Ureter (tissue), 1 donor: ENCODE measurements at places on chromosomes 5 and 9.

DNA sequence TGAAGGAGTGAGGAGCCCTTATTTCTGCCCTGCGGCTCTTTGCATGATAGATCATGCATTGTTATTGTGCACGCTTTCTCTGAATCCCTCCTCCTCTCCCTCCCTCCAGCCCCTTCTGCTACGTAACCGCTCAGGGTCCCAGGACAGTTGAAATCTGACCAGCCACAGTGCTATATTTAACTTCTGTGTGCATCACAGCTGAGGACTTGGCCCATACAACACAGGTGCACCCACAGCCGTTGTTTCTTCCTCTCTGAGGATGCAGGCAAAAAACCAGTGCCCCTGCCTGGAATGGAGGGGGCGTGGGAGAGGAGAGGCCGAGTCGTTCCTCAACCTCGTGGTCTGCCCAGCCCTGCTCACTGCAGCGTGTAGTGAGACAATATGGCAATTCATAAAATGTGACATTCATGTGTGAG is 335.6 kb upstream of the CLINT1 start:
- no peak for DNase-seq

DNA sequence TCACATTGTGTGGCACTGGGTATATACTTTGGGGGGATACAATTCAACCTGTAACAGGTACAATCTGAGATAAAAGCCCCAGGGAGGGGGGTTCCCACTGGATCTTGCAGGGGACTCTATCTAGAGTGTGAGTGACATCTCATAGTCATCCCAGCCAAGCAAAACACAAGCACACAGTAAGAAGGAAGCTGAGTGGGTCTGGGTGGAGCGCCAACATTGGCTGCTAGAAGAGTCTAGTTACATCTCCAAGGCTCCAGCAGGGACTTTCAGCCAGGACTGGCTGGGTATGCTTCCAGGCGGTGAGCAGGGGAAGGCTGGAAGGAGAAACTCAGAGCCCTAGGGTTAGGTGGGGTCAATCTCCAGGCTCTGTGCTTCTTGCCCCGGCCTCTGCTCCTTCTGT is 53.0 kb downstream of the IL31RA start:
- DNase-seq, result no peak

GRCh38 chr9:4055032-4055431 is 244.8 kb downstream of the GLIS3 start:
- DNase-seq, result no peak

- no peak for DNase-seq
These were observed 25.9 kb downstream of the KIF2A start for GRCh38 chr5:62331921-62332320.

DNA sequence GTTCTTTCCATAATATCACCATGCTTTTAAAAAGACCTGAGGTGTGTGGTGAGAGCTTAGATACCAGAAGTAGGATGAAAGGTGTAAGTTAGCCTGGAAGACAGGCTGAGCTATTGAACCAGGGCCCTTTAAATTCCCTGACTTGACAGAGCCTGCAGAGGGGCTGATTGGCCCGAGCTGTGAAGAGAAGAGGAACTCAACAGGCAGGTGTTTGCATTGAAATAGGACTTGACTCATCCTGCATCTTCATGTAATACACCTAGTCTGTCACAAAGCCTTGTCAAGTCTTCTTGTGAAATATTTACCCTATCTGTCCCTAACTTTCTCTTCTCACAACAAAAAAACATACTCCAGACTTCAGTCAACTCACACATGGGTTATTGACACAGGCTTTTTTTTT is 16.6 kb upstream of the ANP32B start:
- DNase-seq, result no peak

DNA sequence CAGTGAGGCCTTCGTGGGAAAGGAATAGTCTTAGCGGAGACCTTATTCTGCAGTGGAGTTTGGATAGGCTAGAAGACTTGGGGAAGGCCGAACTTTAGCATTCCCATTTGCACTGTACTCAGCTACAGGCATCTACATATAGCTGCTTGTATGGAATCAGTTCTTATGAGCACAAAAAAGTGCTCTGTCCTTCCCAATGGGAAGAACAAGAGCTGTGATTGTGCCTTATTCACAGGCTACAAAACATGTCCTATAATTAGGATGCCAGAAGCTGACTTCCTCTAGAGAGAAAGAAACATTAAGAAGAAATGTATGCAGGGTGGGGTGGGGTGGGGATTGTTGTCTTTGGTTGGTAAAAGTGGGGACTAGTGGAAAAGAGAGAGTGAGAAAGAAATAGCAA is 154.7 kb downstream of the ATP10B start:
- no peak for DNase-seq

DNA sequence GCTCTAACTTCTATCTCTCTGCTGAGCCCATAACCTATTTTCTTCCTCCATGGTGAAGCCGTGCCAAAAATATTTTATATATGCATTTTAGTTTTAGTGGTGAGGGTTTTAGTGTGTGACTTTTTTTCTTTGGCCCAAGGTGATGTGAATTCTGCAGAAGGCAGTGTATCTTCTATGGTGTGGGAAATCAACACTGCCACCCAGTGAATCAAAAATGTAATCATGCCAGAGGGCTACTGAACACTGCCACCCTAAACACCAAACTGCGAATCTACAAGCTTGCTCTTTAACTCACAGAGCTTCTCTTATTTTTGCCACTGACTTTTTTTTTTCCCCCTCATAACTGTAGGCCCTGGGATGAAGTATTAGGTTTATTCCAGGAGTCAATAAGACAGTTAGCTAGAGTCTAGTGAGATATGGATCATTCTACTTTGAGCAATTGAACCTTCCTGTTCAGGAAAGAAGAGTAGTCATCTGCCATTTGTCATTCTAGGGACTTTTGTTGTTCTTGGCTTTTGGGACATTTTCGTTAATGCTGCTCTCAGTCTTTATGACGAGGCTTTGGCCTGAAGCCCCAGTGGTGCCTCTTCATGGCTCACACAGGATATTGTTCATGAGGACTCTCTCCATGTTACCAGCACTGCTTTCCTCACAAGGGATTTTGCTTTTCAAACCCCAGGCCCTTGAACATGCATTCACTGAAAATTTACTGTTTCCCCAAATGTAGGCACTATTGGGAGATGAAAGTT is 53.1 kb downstream of the C7 start:
- no peak for DNase-seq

GRCh38 chr5:136058039-136058971 is 29.5 kb downstream of the TGFBI start:
- DNase-seq, result peak; percentile 71

DNA sequence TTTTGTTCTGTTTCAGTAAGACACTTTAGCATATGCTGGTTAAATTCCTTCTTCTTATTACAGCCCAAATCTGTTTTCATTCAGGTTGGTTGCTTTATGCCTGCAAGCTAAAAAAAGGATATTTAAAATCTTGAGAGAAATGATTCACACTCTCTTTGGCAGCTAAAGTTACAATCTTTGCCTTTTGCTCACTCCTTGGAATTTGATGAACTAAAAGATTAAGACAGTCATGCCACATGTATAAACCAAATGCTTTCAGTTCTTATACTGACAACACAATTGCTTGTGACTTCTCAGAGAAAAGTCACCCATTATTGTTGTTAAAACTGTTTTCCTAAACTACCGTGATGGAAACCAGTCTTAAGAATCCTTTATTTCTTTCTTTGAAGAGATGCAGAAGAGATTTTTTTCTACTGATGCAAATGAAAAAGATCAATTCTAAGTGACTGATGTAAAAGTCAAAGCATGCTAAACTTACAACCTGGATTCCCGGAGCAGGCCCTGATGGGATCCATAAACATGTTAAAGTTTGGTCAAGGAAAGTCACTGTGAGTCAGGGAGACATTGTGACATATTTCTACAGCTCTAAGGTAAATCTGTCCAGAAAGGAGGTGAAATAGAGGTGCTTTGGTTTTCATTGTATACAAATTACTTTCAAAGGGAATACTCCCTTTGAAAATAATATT is 144.2 kb upstream of the CDH10 start:
- DNase-seq, result no peak

GRCh38 chr9:127457191-127457878 is 6.0 kb downstream of the LRSAM1 start:
- DNase-seq, result no peak

DNA sequence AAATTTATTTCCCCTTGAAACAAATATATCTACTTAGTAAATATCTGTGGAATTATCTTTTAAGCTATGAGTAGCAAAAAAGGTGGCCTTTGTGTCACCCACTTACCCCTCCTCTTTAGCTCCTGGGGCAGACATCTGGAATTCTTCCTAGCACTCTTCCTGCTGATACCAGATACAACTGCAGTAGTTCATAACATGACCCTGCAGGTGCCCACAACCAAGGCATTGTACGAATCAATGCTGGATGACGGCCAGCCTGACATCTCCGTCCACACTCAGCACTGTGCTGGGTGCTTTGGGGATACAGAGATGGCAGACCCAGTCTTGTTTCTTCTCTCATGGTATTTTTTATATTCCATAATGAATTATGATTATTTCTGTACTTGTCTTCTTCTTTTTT is 152.3 kb downstream of the GOLPH3 start:
- DNase-seq, result no peak
